Left lobe of liver (tissue), 2 donors: ENCODE measurements at places on chromosomes 1 and 21. TPM values are rescaled to one million over a fixed set of nuclear protein-coding genes. Genes with fewer than 3 reads are reported as not detected.

DNA sequence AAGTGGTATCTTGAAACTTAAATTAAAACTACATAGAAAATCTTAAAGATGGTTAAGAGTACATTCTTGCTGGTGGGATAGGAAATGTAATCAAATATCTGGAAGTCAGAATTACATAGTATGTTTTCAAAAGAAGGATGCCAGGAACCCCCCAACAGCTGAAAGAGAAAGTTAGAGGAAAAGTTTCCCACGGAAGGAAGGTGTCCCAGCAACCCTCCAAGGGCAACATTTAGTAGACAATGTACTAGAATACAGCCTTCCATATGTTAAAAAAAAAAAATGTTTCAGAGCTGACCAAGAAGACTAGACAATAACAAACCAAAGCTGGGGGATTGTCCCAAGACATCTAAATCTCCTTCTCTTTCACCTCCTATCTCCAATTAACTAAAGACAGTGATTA lies 2.2 kb downstream of the DEDD start:
- DNase-seq = no peak

DNA sequence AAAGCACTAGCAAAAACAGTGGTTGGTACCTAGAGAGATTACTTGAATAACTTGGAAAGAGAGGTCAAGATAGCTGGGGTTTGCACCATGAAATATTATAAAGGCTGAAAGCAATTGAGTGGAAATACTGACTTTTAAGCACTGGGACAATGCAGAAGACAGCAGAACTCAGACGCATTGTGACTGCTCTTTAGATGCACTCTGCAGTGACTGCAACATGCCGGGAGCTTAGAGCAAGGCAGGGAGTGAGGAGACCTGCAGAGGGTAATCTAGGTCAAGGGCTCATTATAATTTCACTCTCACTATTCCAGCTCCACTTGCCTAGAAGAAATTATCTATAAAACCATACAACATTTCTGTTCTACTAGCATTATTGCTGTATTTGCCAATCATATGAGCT lies 36.6 kb downstream of the OLFM3 start:
- DNase-seq = no peak

GRCh38 chr21:34307991-34308532 lies 55.7 kb upstream of the KCNE2 start:
- DNase-seq = no peak

Gene PCSK9
- total RNA-seq = 31.6 TPM
